ENCODE measurements at places on chromosomes 1 and 21.
A peak's percentile ranks its signal among the peaks of the same experiment; 100 is the strongest.

DNA sequence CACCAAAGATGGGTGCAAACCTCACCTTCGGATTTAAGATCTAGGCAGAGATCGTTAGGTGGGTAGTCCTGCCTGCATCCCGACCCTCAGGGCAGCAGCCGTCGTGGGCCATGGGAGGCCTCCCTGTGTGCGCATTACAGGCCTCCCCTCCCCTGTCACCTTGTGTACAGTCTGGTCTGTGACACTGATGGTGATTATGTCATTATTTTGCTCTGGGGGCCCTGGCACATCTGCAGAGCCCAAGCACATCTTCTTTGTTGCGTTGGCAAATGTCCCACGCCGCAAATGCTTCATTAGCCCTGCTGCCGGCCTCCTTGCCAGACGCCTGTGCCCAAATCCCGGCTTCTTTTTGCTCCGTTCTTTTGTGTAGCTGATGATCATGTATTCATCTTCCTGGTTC lies 31.7 kb downstream of the PROX1 start:
- no peak for DNase-seq

GRCh38 chr1:42379794-42380585 lies 602 bp upstream of the RIMKLA start:
- DNase-seq: peak; percentile 28

- DNase-seq: no peak
Measured at GRCh38 chr1:195594773-195595172, 1013.5 kb downstream of the KCNT2 start.

DNA sequence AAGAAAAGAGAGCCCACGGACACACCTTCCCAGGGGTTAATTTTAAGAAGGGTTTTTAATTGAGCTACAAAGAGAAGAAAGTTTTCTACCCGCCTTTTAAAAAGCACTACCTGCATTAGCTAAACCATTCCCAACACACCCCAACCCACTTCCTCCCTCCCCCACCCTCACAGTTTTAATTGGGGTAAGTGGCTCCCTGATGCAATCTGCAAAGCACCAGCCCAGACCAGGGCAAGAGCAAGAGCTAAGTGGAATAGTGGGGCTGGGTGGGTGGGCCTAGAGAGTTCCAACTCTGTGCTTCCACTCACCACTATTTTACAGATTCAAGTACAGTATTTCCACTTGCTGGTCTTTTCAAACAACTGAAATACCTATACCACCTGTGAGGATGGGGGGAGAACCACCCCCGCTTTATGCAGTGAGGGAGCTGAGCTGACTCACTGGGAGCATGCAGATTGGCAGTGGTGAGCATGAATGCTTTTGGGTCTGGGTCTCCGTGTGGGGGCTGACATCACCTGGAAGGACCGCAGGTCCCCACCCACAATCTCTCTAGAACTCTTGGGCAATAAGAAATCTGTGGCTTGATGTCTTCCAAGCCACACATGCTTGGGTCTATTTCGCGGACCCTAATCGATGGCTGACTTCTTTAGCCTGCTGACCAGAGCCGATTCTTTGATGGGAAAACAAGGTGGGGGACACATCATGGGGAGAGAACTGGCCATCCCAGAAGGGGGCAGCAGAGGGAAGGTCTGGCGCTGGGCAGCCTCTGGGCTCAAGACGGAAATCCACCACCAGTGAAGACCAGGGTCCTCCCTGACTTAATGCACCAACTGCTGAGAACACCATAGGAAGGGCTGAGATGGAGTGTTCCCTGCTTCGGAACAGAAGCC lies 95.5 kb downstream of the SSBP3 start:
- peak; percentile 64 for DNase-seq
